Sigmoid colon (tissue), 7 donors: ENCODE measurements at places on chromosomes 5 and 9.

GRCh38 chr9:35556776-35557175 is 48.3 kb upstream of the TESK1 start:
- DNase-seq: no peak

DNA sequence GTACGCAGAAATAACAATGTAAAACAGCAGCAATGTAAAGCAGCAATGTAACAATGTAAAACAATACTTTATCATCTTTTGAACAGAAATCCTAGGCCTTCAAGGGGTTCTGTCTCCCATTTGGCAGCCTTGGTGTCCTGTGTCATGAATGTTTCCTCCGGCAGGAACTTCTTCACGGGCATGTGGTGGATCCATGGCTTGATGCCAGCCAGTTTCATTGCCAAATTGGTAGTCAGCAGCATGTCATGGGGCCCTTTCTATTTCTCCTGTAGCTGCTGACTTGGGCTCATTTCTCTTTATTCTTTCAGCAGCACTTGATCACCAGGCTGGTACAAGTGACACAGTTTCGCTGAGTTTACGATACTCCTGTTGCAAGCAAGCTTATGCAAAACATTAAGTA is 275.3 kb downstream of the HTR1A start:
- DNase-seq: no peak

DNA sequence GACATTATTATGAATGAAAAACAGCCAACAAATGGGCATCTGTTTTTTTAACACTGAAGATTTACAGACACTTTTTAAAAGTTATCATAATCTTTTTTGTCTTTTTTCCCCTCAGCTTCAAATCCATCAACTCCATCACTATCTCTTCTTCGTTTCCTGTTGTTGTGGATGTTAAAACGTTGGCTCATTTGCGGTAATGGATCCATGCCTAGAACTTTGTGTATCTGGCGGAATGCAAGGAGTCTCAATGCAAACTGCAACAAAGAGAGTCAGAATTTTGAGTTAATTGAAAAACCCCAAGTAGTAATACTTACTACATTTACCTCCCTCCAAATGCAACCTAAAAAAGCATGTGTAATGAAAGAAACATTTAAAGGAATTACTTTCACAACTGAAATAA is 42.9 kb upstream of the MTMR12 start:
- no peak for DNase-seq

DNA sequence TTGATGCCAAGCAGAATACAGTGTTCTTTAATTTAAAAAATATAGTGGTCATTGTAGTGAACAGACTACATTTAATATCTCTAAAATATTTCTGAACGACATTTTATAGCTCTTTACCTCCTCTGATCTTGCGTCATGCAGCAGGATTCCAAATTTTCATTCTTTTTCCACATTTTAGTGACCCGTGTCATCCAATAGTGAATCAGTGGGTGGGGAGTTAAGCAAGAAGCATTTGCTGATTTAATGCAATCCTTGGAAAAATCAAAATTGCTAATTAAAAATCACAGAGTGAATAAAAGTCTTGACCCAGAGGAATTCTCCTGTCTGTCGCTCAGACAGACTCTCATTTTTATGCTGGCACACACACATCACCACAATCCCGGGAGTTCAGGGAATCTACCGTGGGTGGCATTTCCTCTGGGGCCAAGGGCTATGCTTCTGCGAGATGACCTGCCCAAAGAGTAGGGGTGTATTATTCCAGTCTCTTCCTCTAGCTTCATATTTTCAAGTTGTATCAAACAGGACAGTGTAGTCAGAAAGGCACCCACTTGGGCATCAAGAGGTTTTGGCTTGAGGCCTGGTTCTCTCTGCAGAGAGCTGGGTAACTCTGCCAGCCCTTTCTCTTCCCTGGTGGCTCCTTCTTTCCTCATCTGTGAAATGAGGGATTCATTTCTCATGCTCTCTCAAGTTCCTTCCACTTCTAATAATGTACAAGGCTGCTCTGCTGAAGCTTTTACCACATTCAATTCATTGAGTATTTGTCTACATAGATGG is 24.8 kb upstream of the OTP start:
- no peak for DNase-seq

DNA sequence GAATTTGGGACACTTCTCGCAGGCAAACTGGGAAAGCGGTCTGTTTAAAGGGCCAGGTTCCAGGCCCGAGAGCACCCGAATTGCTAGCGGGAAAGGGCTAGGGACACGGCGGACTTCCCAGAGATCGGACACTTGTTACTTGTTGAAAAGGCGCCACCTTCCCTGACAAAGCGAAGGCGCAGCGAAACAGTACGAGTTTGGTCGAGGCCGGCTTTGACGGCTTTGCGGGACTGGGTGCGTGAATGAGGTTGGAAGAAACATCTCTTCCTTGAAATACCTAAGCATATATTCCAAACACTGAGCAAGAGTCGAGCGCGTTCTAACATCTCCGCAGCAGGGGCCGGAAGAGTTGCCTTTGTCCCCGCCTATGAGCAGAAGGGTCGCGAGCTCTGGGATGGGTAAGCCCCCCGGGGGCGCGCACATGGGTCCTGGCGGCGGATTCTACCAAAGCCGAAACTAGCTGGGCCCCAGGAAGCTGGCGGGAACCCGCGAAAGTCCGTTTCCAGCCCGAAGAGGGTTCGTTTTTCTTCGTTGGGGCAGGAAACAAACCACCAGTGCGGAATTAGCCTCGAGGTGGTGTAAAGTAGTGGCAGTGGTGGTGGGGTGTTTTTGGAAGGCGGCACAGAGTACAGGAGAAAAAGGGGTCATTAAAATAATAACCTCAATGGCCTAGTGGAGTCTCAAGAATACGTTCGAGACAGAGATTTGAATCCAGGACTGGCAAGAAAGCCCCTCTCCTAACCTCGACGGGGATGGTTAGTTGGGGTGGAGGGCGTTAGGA is 1.5 kb downstream of the GDNF start:
- DNase-seq: peak; percentile 79

- peak; percentile 97 for DNase-seq
Observed at GRCh38 chr5:140240987-140241706, 61.8 kb downstream of the PFDN1 start.

- DNase-seq: peak; percentile 81
Observed at GRCh38 chr9:113526841-113527240, 63.3 kb downstream of the RGS3 start.

DNA sequence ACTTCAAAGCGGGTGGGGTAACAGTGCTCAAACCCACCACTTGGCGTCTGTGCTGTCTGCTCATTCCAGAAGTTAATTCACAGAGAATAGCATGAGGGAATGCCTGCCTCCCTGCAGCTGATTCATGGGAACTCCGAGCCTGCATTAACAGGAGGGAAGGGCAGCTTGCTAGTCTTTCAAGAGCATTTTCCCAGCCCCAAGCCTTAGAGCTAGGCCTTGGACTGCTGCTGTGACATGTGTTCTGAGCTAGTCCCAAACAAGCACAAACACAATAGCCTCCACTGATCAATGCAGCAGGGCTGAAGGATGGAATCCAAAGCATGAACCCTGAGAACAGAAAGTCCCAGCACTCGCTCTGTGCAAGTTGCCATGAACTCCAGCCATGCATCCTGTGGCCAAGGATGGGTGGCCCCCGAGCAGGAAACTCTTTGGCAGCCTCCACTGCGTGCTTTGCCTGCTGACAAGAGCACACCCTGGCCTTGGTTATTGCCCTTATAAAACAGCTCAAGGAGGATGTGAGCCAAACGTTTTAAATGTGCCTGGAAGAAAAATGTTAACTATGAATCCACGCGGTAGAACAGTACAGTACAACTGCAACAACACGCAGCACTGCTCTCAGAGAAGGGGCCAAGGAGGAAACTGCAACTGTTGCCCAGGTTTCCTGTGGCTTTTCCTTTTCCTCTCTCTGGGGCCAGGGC is 653.1 kb upstream of the KLF4 start:
- peak; percentile 97 for DNase-seq

GRCh38 chr9:71748280-71748743 is 20.0 kb downstream of the CEMIP2 start:
- no peak for DNase-seq

DNA sequence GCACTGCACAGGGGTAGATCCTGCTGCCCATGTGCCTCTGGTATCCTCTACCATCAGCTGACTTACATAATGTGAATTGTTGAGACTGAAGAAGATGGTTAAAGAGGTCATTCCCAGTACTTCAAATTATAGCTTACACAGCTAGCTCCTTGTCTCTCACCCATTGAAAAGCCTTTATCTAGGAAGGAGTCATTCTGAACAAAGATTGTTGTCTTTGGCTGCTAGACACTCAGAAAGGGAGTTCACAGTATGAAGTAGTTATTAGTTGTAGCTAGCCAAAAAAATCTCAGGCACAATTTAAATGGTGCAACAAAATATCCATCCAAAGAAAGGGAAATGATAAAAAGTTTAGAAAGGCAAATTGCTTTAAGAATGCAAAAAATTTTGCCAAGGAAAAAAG is 102.0 kb upstream of the NREP start:
- DNase-seq: no peak

- no peak for DNase-seq
Observed at GRCh38 chr9:108093773-108094675, 604.5 kb upstream of the KLF4 start.

- no peak for DNase-seq
Observed at GRCh38 chr9:32956606-32957005, 44.8 kb downstream of the APTX start.

GRCh38 chr9:29965834-29966233 is 2392.6 kb upstream of the C9orf72 start:
- no peak for DNase-seq

GRCh38 chr9:125271081-125271480 is 9.5 kb downstream of the GAPVD1 start:
- DNase-seq: no peak

DNA sequence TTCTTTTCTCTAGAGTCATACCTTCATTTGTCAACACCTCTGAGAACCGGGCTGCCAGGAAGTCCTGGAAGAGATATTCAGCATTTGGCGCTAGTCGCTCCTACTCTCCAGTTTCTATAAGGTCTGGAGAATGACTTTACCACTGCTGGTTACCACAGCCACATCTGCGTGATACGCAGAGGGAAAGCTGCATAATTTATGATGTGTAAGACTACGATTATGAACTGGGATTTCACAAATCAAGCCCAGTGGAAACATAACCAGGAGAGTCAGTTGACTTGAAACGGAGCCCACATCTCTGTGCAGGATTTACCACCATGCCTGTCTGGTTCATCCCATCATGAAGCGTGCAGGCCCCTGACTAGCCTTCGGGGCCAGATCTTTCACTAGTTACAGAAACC is 72.6 kb downstream of the FGF1 start:
- DNase-seq: no peak

GRCh38 chr9:4741365-4742089 is 525 bp upstream of the AK3 start:
- peak; percentile 74 for DNase-seq

DNA sequence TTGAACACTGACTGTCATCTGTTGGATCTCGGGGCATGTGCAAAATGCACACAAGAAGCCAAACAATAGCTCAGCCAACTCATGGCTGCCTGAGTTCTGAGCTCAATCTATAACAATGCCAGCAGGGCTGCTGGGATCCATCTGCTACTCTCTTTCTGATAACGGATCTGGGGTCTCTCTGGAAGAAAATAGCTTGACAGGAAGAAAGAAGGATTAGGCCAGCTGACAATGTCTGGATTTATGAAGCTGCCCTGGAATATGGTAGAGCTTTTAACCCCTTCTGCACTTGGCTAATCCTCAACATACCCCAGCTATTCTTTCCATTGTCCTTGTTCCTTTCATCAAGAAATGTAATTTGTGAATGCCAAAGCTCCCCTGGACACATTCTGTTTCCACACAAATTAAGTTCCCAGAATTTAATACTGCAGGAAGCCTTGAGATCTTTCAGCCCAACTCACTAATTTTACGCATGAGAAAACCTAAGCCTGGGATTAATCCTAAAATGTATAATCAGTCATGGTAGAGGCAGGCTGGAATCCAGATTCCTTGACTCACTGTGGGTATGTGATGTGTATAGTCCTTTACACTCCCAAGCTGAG is 62.7 kb upstream of the PCA3 start:
- no peak for DNase-seq

- DNase-seq: no peak
Observed at GRCh38 chr9:86175743-86176456, 76.5 kb upstream of the GOLM1 start.

GRCh38 chr5:4093970-4094369 is 498.3 kb downstream of the IRX1 start:
- DNase-seq: no peak

GRCh38 chr9:71506821-71507220 is 261.5 kb downstream of the CEMIP2 start:
- DNase-seq: no peak

- DNase-seq: no peak
Observed at GRCh38 chr9:14924230-14925219, 14.3 kb upstream of the FREM1 start.

DNA sequence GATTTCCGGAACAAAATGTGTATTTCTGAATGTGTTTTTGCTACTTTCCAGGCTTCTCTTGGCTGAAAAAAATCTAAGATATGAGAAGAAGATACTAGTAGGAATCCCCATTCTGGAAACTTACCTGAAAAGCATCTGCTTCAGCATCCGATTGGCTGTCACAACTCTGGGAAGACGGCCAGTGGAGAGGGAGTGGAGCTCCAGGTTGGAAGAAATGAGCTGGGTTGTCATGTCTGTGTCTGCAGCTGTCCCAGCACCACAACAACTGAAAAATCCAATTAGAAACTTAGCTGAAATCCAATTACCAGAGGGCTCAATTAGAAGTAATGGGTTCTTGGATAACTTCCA is 3.0 kb downstream of the PSMB7 start:
- no peak for DNase-seq

- no peak for DNase-seq
Observed at GRCh38 chr9:112252194-112252593, 77.1 kb upstream of the SUSD1 start.

GRCh38 chr9:113720495-113720894 is 155.6 kb upstream of the ZNF618 start:
- DNase-seq: no peak

- no peak for DNase-seq
Observed at GRCh38 chr5:61051267-61051666, 106.3 kb downstream of the NDUFAF2 start.

DNA sequence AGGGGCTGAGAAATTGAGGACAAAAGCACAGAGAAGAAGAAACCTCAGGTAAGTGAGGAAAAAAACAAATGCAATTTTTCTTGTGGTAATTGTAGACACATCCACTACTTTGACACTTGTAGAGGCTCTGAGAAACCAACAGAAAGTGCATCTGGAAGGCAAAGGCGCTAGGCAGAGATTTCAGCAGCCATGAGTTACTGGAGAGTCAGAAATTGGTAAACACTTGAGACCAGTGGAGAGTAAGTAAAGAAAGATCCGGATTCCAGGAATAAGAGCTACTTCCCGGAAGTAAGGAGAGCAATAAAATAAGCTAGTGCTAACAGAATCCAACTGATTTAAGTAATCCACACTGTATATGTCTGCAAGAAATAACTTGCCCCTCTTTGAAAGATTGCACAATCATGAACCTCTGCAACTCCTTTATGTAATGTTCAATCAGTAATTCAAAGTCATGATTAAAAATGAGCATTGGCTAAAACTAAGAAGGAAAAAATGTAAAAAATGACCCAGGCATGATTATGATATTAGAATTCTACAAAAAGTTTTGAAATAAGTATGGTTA is 382.1 kb downstream of the CDH18 start:
- DNase-seq: no peak

- no peak for DNase-seq
Observed at GRCh38 chr9:82498541-82499317, 510.2 kb downstream of the SPATA31D1 start.
